Lung (tissue), 17 donors: ENCODE measurements at places on chromosomes 16 and 17. TPM values are rescaled to one million over a fixed set of nuclear protein-coding genes. Genes with fewer than 3 reads are reported as not detected.

Gene UNC45B
- total RNA-seq: 0.43 TPM

Gene SDR42E2
- total RNA-seq: 0.64 TPM

Gene TP53TG3C
- not detected for total RNA-seq

Gene CYGB
- total RNA-seq: 20.0 TPM

Gene KRTAP2-3
- not detected for total RNA-seq

Gene SCIMP
- 18.6 TPM for total RNA-seq

Gene GALR2
- 0.40 TPM for total RNA-seq

Gene DDX5
- total RNA-seq: 570 TPM

Gene SHISA9
- total RNA-seq: 0.11 TPM

Gene MYO15A
- 2.4 TPM for total RNA-seq

Gene CCL7
- not detected for total RNA-seq

Gene DNAH9
- 35.3 TPM for total RNA-seq

Gene NDUFAF8
- total RNA-seq: 51.1 TPM

Gene PYCARD
- total RNA-seq: 77.8 TPM

Gene PSMD11
- total RNA-seq: 87.9 TPM

Gene ATP2A3
- 19.0 TPM for total RNA-seq

Gene RAB26
- total RNA-seq: 0.95 TPM

Gene C1QBP
- total RNA-seq: 60.6 TPM

Gene C17orf78
- total RNA-seq: not detected

Gene CDK3
- total RNA-seq: 7.8 TPM

Gene PLSCR3
- 43.0 TPM for total RNA-seq

Gene CCL4
- total RNA-seq: 27.0 TPM

Gene KIF18B
- 1.4 TPM for total RNA-seq

Gene PRR11
- total RNA-seq: 4.2 TPM

Gene PRRT2
- 1.2 TPM for total RNA-seq
